ENCODE measurements at places on chromosomes 2 and 18.

- DNase-seq = no peak
These were observed 1485.1 kb upstream of the TMEFF2 start for GRCh38 chr2:193679847-193680246.

DNA sequence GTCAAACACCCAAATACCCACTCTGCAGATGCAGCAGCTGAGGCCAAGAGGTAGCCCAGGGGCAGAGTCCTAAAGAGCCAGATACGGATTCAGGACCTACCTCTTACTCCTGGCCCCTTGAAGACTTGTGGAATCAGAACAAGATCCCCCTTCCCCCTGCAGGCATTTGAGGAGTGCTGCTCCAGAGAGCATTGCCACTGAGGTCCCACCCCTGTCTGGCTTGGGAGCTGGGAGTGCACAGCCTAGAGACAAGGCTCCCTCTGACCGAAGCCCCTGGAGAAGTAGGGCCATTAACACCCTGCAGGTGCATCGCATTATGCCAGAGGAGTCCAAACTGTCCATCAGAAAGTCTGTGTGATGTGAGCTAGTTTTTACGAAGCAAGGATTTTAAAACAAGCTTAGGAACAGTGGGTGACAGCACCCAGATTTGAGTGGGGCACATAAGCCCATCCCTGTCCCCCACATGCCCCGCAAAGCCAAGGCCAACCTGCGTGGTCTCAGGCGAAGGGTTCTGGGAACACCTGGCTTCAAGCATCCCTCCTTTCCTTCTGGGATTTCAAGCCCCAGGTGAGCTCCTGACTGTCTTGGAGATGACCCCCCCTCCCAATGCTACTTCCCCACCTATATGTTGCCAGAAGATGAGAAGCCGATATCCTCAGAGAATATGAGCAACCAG lies 48.4 kb downstream of the MTERF4 start:
- DNase-seq = no peak

DNA sequence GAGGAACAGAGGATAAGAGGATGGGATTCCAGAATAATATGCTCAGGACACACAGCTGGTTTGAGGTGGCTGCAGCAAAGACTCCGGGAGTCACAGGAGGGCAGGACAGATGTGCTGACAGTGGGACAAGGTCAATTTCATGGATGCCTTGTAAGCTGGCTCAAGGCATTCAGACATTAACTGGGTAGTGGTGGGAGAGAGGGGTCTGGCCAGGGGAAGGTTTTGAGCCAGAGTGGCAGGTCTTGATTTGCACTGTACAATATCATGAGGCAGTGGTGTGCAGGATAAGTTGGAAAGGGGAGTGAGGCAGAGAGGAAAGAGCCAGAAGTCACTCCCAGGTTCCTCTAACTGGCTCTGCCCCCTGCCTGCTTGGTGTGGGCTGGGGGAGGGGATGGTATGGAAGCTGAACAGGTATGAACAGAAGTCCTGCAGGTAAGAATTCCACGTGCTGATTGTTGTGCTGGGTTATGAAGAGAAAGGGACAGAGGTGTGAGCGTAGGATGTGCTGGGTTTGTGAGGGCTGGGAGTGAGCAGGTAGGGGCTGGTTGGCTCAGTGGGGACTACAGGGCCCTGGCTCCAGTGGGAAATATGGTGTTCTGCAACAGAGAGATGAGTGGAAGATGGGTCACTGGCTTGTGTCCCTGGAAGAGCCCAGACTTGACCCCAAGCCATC lies 141.7 kb upstream of the COPS8 start:
- no peak for DNase-seq

DNA sequence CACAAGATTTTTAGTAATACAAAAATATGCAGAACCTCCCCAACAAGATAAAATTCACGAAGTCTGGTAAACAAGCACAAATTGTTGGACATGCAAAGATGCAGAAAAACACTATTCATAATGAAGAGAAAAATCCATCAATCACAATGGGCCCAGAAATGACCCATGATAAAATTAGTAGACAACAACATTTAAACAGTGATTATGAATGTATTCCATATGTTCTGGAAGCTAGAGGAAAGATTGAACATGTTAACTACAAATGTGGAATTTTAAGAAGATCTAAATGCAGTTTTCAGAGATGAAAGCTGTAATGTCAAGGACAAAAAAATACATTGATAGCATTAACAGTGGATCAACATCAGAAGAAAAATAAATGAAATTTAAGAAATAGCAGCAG lies 243.3 kb upstream of the LINC00305 start:
- DNase-seq = no peak

GRCh38 chr2:32752205-32752604 lies 124.4 kb downstream of the TTC27 start:
- no peak for DNase-seq

Data from NCI-H2081 (cell line).